DMS53 (cell line): ENCODE measurements at places on chromosomes 4 and X.
A peak's percentile ranks its signal among the peaks of the same experiment; 100 is the strongest.

GRCh38 chr4:43456383-43456782 is 563.9 kb downstream of the GRXCR1 start:
- DNase-seq: no peak

- DNase-seq: no peak
Measured at GRCh38 chr4:184466634-184467033, 7.7 kb downstream of the IRF2 start.

GRCh38 chr4:168501407-168501806 is 4.6 kb downstream of the PALLD start:
- DNase-seq: peak; percentile 90

GRCh38 chr4:157806184-157806583 is 366.6 kb downstream of the GASK1B start:
- DNase-seq: no peak
